ENCODE measurements at places on chromosomes 16 and 17.

DNA sequence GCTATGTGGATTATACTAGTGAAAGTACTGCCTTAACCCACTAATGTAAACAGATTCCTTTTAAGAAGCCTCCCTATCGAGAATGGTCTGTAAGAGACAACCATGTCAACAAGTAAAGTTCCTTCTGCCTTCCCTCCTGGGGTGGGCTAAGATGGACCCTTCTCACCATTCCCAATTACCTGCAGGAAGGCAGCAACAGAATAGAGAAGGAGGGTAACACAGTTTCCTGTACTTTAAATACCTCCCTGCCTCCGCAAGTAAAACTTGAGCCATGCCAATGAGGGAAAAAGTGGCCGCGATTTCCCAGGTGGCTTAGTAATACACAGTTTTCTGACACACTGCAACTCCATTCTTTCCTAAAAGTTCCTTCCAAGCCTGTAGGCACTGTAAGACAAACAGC is 45.2 kb downstream of the TOX3 start:
- DNase-seq: no peak

DNA sequence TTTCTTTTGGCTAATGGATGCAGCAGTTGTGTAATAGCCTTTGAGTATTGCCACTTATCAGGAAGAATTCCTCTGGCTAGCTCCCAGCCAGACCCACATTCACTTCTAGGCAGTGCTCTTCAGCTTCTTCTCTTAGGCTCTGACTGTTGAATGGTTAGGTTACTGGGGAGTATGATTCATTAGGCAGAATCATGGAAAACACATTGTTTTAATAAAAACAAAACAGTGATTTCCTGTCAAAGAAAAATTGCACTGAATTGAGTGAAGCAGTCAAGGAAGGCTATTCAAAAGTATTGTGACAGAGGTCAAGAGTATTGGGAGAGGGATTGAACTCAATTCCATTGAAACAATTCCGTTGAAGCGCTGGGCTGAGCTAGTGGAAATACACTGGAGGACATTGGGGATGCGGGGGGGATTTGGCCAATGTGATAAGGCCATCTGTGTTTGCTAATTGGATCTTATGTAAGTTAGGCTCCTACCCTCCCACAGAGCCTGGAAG is 68.0 kb downstream of the CNTNAP4 start:
- no peak for DNase-seq

- DNase-seq: no peak
Measured at GRCh38 chr16:66365651-66366050, 840 bp upstream of the CDH5 start.

GRCh38 chr16:8812162-8812843 is 14.7 kb downstream of the PMM2 start:
- DNase-seq: no peak

- DNase-seq: no peak
Measured at GRCh38 chr16:56939801-56940200, 7.9 kb downstream of the HERPUD1 start.

DNA sequence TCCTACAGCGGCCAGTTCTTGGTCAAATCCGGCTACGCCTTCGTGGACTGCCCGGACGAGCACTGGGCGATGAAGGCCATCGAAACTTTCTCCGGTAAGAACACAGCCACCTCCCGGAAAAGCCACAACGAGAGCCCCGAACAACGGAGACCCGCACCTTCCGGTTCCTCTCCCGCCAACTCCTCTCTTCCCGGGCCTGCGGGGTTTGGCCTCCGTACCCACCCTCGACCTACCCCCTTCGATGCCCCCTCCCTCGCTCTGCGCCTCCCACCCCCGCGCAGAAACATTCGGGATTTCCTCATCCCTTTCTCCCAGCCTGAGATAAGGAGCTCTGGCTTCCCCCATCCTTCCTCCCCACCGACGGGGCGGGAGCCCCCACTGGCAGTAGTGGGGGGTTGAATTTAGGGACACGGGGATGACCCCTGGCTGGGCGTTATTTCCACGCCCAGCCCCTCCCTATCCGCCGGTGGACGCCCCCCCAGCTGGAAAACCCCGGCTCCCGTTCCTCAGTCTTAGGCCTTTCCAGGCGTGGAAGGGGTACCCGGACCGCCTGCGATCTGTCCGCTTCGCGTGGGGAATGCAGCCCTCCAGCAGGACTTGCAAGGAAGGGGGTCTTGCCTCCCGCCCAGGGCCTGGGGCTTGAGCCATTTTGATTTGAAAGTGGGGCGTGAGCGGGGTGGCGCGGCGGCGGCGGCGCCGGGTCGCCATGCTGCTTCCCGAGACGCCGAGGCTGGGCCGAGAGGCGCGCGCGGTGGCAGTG is 822 bp downstream of the IGF2BP1 start:
- no peak for DNase-seq

GRCh38 chr17:28861393-28862203 is 6.8 kb downstream of the ERAL1 start:
- DNase-seq: no peak

DNA sequence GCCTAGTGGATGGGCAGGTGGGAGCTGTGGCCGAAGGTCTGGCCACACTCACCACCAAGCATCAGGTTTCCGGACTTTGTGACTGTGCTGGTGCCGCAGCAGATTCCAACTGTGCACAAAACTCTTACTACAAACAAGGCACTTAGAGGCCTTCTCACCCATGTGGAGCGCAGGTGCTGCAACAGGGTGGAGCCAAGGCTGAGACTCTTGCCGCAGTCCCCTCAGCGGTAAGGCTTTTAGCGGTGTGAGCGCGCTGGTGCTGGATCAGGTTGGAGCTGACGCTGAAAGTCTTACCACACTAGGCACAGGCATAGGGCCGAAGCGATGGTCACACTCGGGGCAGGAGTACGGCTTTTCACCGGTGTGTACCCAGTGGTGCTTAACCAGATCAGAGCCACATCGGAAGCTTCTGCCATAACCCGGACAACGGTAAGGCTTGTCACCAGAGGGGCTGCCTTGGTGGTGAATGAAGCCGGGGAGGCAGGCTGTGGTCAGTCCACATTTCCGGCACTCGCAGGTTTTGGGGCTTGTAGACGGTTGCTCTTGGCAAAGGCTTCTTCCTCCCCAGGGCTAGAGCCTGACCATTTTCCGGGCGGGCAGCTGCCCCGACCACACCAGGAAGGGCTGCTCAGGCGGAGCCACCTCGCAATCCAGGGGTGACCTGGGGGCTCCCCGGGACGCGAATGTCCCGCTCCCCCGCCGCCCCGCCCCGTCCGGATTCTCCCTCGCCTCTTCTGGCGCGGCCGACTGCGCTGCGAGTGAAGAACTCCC is 1.0 kb upstream of the ARMC5 start:
- no peak for DNase-seq

- no peak for DNase-seq
Measured at GRCh38 chr17:40699371-40699770, 4.2 kb downstream of the KRT24 start.

GRCh38 chr17:49775546-49776260 is 11.8 kb upstream of the FAM117A start:
- no peak for DNase-seq

GRCh38 chr16:17532338-17532995 is 61.7 kb upstream of the XYLT1 start:
- DNase-seq: no peak

DNA sequence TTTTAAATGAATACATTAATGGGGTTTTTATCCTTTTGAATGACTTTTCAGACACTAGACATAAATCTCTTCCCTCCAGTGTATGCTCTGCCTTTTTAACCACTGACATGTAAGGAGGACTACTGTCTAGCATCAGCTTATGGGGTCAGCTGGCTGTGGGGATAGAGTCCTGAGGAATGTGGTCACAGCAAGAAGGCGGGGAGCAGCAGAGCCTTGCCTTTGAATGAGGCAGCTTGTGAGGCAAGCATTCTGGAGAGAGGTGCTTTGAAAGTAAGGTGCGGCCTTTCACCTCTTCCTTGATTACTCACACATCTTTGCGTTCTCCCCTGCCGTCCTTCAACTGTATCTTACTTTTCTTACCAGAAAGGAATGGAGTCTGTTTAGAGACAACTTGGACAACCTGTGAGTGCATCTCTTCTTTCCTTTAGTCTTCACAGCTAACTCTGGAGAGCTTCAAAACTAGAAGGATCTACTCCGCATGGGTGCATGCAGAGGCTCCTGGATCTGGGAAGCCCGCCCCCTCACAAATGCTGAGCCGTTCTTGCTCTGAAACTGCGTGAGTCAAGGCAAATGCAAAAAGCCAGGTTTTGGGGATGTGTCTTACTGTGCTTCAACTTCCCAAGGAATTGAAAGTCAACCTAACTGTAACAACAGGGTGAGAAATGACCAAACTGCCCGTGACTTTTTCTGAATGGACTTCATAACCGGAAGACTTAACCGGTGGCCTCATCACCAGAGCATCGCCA is 49.9 kb downstream of the ADCY7 start:
- no peak for DNase-seq

DNA sequence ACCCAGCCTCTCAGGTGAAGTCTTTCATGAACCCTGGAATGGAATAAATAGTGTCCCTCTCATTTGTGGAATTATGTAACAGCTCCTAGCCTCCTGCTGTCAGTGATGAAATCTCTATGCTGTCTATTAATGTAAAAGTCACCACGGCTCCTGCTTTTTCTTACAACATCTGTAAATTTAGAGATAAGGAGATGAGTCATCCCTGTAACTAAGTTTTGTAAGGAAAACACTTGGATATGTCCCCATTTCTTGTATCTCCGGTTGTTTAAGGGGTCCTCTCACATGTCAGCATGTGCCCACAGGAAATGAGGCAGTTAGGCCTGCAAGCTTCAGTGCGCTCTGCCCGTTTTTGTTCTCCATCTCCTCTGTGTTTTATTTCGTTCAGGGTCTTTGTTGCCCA is 2.8 kb upstream of the NAT9 start:
- DNase-seq: no peak

DNA sequence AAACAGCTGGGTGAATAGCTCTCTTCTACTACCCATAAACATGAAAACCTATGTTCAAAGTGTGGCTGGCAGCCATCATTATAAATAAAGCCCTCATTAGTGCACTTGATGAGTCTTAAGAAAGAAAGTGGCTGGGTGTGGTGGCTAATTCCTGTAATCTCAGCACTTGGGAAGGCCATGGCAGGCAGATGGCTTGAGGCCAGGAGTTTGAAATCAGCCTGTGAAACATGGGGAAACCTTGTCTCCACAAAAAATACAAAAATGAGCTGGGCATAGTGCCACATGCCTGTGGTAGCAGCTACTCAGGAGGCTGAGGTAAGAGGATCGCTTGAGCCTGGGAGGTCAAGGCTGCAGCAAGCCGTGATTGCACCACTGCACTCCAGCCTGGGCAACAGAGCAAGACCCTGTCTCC is 28.3 kb upstream of the APPBP2 start:
- DNase-seq: no peak

Data from stimulated activated CD4-positive, alpha-beta T cell treated with anti-CD3 and anti-CD28 coated beads, TNF-alpha, amount 100 ng/mL, for 24 hours (primary cell).